ENCODE measurements at places on chromosomes 16 and 17.

DNA sequence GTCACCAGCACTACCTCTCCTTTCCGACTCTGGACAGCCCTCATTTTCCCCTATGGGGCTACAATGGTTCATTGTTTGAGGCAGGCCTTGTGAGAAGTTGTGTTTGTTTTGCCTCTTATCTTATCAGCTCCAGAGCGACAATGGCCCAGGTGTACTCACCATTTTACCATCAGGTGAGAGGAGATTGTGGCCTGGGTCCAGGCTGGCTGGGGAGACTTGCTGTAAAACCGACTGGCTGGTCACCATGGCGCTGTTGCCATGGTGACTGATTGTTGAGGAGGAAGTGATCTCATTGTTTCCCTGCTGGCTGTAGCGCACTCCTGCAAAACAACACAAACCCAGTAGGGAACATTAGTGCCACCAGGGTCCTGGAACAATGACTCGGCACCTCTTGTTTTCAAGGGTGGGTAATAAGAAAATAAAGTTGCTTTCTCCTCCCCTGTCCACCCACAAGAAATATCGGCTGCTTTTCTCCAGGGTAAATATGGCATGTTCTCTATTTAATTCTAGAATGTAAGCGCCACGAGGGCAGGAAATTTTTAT, 34.4 kb downstream of the HNF1B start:
- DNase-seq: no peak

DNA sequence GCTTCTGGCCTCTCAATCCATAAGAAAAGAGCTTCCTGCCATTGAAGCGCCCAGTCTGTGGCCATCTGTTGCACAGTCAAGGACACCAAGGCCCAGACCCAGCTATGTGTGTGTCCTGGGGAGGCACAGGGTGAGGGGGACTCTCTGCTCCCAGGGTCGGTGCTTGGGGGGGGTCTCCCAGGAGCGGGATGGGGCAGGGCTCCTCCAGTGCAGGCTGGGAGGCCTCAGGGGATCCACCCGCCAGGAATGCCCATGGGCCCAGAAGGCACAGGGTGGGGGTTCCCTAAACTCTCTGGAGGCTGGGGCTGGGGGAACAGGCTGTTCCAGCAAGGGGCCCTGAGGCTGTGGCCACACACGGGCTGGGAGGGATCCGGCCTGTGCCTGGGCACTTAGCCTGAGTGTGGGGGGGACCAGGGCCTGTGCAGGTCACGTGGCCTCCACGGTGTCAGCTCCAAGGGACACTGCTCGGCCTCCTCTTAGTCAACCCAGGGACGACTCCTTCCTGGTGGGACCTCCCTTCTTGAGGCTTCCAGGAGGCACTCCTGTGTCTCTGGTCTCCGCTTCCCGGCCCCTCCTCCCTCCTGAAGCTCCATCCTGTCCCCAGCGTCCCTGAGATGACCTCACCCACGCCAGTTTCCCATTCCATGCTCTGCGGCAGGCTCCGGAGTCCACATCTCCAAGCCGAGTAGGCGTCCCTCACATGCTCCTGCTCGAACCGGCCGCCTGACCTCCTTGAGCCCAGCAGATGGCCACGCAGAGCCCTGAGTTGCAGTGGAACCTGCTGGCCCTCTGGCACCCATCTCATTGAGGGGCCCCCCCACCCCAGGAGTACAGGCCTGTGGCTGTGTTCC, 23.1 kb upstream of the BAHCC1 start:
- no peak for DNase-seq

- DNase-seq: no peak
Observed at GRCh38 chr17:64388961-64389565, 1.6 kb downstream of the PECAM1 start.

GRCh38 chr16:51880776-51881175, 666.2 kb downstream of the TOX3 start:
- no peak for DNase-seq

DNA sequence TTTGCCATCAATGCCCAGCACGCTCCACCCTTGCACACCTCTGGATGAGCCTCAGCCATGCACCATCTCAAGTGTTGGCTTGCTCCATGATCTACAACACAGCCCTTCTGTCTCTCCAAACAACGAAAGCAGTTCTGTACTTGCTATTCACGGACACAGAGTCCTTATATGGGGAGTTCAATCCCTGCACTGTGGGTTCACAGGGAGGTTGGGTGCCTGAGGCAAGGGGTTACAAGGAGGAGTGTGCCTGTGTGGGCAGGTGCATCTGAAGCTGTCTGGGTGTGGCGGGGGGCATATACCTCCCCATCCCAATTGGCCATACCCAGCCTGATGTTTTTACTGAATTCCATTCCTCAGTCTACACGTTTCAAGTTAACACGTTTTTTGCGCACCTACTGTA, 5.6 kb downstream of the RUNDC3A start:
- DNase-seq: no peak

GRCh38 chr16:13923703-13924298, 3.8 kb downstream of the ERCC4 start:
- DNase-seq: no peak

DNA sequence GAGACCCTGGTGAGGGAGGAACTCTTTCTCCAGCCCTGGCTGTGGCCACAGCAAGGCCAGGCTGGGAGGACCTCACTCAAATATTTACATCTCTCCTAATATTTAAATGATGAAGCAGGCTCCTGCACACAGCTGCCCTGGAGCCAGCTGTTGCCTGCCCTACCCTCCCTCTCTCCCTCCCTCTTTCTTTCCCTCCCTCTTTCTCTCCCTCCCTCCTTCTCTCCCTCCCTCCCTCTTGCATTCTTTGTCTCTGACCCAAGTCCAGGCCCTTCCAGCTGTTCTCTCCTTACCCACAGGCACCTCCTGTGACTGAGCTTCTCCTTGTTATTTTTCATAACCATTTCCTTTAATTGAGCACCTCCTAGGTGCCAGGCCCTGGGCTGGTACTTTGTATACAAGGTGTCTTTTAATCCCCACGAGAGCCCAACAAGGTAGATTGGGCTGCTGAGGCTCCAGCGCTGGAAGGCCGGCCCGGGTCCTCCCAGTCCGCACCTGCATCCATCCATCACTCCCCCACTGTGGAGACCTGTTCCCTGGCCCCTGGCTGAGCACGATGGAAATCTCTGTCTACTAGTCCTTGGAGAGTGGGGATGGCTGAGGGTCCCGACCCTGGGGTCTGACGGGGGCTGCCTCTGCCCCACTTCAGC, 242.3 kb downstream of the SEC14L1 start:
- DNase-seq: no peak

- no peak for DNase-seq
Observed at GRCh38 chr17:65711671-65712276, 150.3 kb upstream of the AXIN2 start.

GRCh38 chr17:21452377-21453143, 76.4 kb downstream of the KCNJ12 start:
- no peak for DNase-seq

DNA sequence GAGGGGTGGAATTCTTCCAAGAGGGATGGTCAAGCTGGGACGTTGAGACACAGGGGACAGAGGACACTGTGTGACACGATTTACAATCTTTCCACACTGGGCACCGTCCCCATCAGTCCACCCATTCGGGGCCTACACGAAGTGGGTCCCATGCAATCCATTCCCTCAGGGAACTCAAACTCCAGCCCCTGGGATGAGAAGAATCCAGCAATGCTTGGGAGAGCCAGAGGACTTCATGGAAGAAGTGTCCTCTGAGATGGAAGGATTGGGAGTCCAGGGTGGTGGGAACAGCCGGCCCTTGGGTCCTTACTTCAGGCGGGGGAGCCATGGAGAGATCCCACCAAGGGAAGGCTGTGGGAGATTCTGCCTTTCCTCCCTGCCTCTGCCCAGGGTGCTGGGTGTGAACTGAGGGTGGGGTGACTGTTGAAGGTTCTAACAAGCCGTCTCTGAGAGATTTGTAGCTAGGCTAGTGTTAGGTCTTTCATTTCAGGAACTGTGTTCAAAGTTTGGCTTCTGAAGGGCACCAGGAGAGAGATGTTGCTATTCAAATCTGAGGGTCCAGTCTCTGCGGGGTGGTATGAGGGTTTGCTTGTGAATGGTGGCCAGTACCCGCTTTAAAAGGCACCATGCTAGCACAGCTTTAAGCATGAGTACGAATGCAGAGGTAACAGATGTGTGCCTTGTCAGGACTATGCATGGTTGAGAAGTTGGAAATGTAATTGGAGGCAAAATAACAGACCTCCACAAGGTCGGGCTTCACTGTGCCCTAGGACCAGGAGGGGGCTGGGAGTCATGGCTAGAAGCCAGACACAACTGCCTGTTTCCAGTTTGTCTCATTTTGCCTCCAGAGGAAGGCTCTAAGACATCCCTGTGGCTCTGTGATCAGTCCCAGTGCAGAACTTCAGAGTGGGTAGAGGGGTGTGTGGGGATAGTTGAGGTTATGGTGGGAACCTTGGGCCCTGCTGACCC, 1.9 kb downstream of the ATP1B2 start:
- no peak for DNase-seq

DNA sequence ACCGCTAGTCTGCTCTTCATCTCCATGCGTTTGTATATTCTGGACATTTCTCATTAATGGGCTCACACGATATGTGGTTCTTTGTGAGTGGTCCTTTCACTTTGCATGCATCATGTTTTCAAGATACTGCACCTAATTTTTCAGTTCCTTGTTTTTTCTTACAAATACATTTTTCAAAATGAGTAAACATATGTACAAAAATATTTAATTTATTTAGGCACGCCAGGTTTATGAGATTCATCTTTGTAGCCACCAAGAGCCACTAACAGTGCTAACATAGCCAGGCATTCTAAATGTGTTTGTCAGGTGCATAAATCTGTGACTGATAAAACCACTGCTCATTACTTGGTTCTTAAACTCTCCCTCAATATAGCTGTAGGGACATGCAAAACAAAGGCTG, 375.3 kb downstream of the WWOX start:
- DNase-seq: no peak

DNA sequence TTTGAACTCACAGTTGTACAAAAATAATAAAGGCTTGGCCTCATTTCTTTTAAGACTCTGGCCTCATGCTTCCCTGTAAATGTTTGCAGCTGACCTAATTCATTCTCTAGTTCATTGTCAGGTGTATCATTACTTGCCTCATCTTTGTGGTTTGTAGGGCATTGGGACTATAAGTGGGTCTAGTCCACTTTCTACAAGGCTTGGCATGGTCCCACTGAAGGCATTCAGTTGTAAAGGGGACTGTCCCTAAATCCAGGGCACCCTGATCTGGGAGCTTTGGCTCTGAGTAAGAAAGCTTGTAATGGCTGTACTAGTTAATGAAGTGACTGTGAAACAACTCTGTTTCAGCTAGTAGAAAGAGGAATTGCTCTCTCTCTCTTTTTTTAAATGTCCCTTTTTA, 2.7 kb downstream of the KCTD2 start:
- DNase-seq: no peak

- DNase-seq: no peak
Observed at GRCh38 chr17:83186751-83187421, 107.5 kb downstream of the METRNL start.

- no peak for DNase-seq
Observed at GRCh38 chr16:23306199-23307100, 4.3 kb downstream of the SCNN1B start.

- DNase-seq: no peak
Observed at GRCh38 chr17:32303781-32304288, 38.1 kb downstream of the C17orf75 start.

DNA sequence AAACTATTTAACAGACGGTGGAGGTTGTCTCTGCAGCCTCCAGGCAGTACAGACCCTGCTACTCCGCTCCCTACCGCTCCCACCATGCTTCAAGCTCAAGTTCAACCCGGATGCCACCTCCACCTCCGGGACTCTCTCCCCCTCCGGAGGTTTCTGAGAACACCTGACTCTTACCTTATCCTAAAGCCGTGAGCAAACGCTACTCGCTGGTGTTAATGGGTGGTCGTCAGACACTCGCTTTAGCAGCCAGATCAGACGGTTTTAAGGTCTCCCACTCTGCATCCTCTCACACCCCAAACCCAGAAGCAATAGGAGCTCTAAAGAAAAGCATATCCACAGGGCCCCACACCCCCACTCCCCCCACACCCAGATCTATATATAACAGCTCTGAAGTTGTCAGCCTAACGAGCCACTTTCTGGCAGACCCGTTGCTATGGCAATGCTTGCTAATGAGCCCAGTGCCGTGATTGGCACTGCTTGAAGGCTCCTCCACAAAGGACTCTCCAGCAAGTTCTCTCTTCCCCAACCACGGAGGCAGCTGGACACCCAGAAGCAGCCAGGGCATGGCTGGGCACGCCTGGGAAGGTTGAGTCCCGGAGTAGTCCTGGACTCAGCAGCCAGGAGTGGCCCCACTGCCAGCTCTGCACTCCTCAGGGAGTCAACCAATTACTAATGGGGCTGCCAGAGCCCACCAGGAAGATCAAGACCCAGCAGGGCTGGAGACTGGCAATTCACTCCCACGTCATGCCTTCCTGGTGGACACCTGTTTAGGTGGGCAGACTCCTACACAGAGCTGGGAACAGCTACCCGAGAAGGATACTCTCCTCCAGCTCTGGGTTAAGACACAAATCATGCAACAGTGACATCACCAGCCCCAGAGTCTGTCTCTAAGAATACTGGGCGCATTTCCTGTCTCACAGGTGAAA, 121.2 kb upstream of the RCVRN start:
- DNase-seq: no peak

DNA sequence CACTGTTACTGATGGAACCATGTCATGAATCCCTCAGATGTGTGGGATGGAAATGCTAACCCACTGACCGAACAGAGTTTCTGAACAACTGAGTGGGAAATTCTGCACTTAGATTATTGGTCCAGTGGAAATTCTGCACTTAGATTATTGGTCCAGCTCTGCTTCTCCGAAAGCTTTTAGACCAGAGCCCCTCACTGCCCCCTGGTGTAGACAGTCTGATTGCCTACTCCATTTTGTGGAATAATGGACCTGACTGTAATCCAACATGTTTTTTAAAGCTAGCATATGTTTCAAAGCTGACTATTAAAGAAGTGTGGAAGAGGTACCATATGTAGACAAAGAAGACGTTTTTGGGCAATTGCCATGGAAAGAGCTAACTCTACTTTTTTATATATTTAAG, 50.3 kb upstream of the TBX2 start:
- DNase-seq: no peak

GRCh38 chr17:1002412-1002753, 5.5 kb downstream of the TIMM22 start:
- no peak for DNase-seq

DNA sequence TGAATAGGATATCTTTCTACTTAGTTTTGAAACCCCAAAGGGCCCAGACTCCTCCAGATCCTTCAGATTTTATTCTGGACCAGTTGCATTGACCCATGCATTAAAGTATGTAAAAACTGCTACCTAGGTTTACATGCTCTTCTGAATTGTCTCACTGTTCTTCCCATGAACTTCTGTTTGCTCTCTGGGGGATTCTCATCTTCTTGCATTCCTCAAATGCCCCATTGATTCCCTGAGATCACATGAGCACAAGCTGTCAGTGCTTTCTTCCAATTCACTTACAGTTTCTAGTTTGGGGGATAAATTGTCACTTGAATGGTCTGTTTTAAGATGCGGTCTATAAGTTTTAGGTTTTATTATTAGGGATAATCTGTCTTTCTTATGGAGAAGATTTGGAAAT, 188.9 kb upstream of the KIF2B start:
- no peak for DNase-seq
